ENCODE measurements at places on chromosomes 12 and 14.

- no peak for DNase-seq
Observed at GRCh38 chr12:100935929-100936328, 141.4 kb downstream of the ANO4 start.

DNA sequence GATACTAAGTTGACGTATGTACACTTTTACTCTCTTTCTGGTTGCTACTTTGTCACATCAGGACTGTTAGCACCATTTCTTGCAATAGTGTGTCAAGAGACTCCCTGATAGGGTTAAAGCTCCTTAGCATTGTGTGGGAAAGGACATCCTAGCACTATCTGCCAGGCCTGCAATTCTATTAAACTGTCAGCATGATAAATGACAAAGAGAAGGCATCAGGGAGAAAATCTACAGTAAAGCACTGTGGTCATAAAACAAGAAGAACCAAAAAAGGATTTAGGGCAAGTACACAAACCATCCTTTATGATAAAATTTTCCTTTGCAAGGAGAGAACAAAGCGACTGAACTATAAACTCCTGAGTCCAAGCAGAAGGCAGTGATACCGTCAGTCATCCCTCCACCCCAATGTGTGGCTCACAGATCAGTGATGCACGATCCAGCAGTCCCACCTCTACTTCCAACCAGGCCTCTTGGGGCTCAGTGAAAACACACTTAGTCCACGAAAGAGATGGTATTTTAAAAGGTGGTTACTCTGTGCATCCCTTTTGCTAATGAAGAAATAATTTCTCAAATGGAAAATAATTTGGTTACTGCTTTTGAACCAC, 31.4 kb upstream of the SLC35F4 start:
- DNase-seq = no peak

DNA sequence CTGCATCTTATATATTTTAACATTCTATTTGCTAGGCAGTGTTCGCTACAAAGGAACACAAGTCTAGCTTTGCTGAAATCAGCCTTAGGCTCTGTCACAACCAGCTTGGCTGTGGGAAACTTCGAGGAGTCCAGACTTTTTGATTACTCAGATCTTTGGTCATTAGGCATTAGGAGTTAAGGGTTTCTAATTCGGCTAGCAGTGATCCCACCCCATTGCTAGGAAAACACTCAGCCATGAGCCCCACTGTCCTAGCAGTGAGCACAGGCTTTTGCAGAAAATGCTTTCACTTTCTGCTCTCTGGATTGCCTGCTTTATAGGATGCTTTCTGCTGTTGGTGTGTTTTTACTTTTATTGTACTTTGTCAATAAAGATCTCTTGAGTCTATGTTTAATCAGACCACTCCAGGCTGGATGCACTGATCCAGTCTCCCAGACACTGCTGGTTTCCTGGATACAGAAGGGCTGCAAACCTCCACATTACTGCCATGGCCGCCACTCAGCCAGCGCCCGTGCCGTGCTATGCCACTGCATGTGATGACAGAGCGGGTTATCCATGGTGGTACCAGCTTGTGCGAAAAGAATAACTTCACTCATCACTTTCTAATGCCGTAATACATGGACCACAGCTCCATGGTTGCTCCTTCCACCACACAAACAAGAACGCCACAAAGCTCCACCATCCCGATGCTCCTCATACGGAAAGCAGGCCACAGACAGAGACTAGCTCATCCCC, 41.0 kb upstream of the PYGL start:
- no peak for DNase-seq

DNA sequence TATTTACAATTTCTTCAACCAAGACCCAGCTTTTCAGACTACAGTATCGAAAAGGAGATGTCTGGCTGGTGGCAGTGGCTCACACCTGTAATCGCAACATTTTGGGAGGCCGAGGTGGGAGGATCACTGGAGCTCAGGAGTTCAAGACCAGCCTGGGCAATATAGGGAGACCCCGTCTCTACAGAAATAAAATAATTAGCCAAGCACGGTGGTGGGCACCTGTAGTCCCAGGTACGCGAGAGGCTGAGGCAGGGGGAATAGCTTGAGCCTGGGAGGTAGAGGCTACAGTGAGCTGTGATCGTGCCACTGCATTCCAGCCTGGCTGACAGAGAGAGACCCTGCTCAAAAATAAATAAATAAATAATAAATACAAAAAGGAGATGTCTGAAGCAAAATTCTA, 530.5 kb downstream of the BCL11B start:
- DNase-seq = no peak

GRCh38 chr12:122867691-122868461, 28.0 kb downstream of the VPS37B start:
- DNase-seq = no peak

DNA sequence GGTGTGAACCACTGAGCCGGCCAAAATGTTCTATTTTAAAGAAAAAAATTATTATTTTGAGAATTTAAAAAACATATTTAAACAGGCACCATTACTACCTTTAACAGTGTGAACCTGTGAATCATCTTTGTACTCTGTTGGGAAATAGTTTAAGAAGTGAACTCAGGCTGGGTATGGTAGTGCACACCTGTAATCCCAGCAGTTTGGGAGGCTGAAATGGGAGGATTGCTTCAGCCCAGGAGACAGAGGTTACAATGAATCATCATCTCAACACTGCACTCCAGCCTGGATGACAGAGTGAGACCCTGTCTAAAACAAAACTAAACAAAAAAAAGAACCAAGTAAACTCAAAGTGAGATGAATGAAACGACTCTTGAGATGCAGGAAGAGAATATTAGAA, 3.1 kb upstream of the WDR89 start:
- no peak for DNase-seq

DNA sequence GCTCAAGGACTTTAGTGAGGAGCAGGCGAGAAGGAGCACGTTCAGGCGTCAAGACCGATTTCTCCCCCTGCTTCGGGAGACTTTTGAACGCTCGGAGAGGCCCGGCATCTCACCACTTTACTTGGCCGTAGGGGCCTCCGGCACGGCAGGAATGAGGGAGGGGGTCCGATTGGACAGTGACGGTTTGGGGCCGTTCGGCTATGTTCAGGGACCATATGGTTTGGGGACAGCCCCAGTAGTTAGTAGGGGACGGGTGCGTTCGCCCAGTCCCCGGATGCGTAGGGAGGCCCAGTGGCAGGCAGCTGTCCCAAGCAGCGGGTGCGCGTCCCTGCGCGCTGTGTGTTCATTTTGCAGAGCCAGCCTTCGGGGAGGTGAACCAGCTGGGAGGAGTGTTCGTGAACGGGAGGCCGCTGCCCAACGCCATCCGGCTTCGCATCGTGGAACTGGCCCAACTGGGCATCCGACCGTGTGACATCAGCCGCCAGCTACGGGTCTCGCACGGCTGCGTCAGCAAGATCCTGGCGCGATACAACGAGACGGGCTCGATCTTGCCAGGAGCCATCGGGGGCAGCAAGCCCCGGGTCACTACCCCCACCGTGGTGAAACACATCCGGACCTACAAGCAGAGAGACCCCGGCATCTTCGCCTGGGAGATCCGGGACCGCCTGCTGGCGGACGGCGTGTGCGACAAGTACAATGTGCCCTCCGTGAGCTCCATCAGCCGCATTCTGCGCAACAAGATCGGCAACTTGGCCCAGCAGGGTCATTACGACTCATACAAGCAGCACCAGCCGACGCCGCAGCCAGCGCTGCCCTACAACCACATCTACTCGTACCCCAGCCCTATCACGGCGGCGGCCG, 1.1 kb downstream of the PAX9 start:
- DNase-seq = no peak

DNA sequence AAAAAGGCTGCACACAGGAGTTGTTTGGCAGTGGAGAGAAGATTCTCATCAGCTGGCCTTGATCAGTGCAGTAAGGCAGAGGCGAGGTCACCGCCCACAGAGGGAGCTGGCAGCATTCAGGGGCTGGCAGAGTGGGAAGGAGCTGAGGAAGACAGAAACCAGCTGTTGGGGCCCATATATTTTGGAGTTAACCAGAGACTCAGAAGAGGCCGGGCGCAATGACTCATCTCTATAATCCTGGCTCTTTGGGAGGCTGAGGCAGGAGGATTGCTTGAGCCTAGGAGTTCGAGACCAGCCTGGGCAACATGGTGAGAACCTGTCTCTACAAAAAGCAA, 17.7 kb downstream of the SMCO2 start:
- DNase-seq = no peak

DNA sequence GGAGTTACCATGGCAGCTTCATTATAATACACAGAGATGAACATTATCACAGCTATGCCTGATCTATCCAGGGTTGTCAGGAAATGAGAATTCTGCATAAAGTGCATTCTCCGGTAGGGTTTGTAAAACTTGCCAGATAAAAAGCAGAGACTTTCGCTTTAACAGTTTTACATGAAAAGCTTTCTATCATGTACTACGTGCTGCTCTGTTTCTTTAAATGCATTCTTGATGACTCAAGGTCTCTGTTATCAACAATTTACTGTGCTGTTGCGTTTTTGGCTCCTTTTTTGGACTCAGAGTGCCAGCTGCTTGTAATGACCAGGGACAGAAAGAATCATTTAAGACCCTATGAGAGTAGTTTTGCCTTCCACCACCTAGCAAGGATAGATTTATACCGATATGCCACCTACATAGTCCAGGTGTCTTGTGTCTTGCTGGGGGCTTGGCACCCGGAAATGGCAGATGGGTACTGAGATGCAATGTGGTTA, 371.2 kb downstream of the BTG1 start:
- DNase-seq = no peak

GRCh38 chr12:84785281-84785680, 127.3 kb downstream of the SLC6A15 start:
- DNase-seq = no peak

DNA sequence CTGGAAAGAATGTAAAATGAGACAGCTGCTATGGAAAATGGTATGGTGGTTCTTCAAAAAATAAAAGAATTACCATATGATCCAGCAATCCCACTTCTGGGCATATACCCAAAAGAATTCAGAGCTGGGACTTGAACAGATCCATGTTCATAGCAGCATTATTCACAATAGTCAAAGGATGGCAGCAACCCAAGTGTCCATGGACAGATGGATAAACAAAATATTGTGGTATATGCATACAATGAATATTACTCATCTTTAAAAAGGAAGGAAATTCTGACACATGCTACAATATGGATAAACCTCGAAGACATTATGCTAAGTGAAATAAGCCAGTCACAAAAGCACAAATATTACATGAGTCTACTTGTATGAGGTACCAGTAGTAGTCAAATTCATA, 9.1 kb downstream of the RAB2B start:
- DNase-seq = no peak

GRCh38 chr12:56007564-56008559, 10.8 kb downstream of the SUOX start:
- DNase-seq = no peak

DNA sequence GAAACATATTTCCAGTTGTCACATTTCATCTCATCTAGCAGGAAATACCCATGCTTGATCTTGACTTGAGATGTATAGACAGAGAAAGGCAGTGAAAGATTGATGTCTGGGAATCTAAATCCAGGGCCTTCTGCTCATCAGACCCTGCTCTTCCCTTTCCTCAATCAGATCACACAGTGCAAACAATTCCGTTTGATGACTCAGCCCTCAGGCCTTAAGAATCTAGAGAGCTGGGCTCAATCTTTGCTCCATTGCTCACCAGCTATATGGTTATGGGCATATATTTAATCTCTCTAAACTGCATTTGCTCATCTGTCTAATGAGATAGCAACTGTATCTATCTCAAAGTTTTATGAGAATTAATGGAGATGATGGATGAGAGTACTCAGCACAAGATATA, 201.8 kb upstream of the CCDC196 start:
- DNase-seq = no peak

- DNase-seq = no peak
Observed at GRCh38 chr12:118607831-118608230, 231.5 kb downstream of the SUDS3 start.

Measured in GOT3 (cell line).